A549 treated with AZD2906 at 1 μM for 4 hours (cell line): ENCODE measurements at places on chromosomes 16 and 17. TPM values are rescaled to one million over a fixed set of nuclear protein-coding genes. Genes with fewer than 3 reads are reported as not detected.

AATF gene
- 102 to 123 TPM (median 107 TPM) in 5 replicates for total RNA-seq

SEZ6L2 gene
- total RNA-seq, result 16.9 to 23.4 TPM (median 21.0 TPM) in 5 replicates

DPEP3 gene
- not detected in 5 replicates for total RNA-seq

KCNH4 gene
- 0.18 to 0.36 TPM (median 0.31 TPM) in 5 replicates for total RNA-seq

DPEP1 gene
- total RNA-seq, result 1.1 to 1.5 TPM (median 1.3 TPM) in 5 replicates

TTLL6 gene
- total RNA-seq, result 0.44 to 0.85 TPM (median 0.51 TPM) in 5 replicates

PRDM7 gene
- total RNA-seq, result 0.02 TPM in 1 of 5 replicates, not detected in the others

CTRB1 gene
- total RNA-seq, result not detected in 5 replicates
